NCI-H1092 treated with DMSO at 0.1 percent for 48 hours (cell line): ENCODE measurements at places on chromosomes 2 and 18.

- DNase-seq: no peak
Observed at GRCh38 chr2:236803621-236804020, 234.0 kb downstream of the ACKR3 start.

DNA sequence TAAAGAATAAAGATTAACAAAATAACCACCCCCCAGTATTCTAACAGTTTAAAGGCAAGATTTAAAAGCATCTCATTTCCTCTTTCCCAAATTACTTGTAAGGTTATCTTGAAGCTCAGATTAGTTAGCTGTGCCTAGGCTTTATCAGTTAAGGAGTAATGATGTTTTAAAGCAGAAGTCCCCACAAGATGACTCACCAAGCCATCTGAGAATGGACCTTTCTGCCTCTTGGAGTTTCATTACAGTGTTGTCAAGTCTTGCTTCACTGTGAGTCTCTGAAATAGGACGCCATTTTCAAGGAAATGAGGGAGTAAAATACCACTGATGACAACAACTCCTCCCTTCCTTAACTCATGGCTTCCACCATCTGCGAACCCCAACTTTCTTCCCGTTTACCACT, 35.9 kb downstream of the ZNF385B start:
- DNase-seq: no peak

GRCh38 chr18:68564961-68565360, 149.9 kb downstream of the TMX3 start:
- DNase-seq: no peak

- no peak for DNase-seq
Observed at GRCh38 chr2:112156152-112156986, 18.2 kb downstream of the FBLN7 start.

DNA sequence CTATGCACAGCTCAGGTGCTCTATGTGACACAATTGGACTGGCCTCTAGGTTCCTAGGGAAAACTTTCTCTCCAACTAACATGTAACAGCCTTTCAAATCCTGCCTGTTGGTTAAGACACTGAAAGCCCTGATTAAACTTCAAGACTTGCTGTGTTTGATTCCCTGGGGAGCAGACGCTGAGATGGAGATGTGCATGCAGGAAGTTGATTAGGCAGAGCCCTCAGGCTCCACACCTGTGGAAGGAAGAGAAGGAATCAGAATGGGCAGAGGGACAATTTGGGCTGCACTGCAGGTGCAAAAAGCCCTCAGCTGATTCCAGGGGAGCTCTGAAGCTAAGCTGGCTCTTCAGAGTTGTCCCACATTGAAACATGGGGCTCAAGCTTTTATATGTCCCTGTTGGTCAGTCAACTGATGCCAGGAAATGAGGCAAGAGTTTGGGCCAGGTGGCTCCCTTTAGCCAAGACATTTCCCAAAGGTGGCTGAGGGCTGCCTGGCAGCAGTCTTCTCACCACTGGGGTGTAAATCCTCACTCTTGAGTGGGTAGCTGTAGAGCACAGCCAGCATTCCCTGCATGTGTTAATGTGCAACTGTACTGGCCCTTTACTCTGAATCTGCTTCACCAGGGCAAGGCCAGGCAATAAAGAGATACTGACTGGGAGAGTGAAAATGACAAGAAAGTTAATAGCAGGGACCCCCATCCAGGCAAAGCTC, 199.5 kb upstream of the DDX18 start:
- no peak for DNase-seq
